Muscle of back (tissue), 13 donors: ENCODE measurements at places on chromosomes 6 and 20.

GRCh38 chr6:26025047-26025893 is 62.0 kb upstream of the HFE start:
- no peak for DNase-seq

GRCh38 chr6:123953920-123954319 is 150.3 kb downstream of the NKAIN2 start:
- no peak for DNase-seq

DNA sequence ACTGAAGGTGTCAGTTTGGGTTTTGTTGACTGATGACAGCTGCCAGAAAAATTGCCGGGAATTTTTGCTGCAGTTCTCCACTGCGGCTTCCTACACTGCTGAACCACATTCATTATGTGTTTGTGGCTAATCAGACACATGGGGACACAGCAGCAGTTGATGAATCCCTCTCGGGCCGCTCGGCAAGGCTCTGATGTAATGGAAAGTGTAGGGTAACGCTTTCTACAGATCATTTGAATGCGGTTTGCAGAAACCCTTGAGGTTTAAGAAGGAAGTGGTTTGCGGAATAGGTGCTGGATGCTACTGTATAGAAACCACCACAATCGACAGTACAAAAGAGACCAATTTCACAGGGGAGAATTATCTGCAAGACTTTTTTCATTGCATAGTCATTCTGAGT is 138.7 kb upstream of the SASH1 start:
- DNase-seq, result peak; percentile 27

DNA sequence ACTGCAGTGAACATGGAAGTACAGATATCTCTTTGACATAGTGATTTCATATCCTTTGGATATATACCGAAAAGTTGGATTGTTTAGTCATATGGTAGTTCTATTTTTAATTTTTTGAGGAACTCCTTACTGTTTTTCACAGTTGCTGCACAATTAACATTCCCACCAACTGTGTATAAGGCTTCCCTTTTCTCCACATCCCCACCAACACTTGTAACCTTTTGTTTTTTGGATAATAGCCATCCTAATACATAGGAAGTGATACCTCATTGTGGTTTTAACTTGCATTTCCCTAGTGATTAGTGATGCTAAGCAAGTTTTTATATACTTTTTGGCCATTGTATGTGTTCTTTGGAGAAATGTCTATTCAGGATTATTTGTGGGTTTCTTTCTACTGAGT is 45.1 kb upstream of the TENT5A start:
- DNase-seq, result no peak

- peak; percentile 75 for DNase-seq
Measured at GRCh38 chr6:2839195-2839981, 2.3 kb downstream of the SERPINB1 start.

- peak; percentile 96 for DNase-seq
Measured at GRCh38 chr6:112501705-112502104, 154.6 kb downstream of the RFPL4B start.

DNA sequence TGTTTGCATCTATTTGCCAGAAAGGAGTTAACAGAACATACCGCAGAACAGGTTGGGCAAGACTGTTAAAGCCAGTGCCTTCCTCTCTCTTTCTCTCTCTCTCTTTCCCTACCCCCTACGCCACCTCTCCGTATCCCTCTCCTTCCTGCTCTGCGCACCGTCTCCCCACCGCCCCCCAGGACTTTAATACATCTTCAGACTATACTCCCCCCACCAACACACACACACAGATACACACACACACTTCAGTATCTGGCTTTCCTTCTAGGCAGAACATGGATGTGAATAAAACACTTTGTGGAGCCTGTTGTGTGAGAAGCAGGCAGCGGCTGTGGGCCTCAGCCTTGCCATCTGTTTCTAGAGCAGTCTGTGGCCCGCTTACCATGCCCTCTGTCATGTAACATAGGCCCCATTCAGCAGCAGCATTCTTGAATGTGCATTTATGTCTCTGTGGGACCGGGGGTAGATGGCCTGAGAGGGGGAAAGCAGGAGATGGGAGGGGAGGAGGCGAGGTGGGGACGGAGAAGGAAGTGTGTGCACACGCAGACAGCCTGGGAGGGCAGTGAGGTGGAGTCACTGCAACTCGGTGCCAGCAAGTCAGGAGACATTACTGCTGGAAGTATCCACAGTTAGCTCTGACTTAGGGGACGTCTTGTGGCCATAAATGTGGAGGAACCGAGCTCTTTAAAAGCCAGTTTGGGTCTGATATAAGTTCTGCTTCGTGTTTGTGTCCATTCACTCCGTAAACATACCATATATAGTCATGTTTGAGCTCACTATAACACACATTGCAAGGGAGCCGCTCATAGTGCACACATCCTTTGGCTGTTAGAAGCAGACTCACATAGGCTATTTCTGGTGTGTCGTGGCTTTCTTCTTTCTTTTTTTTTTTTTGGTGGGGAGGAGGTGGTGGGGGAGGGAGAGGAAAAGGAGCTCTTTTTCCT is 38.4 kb downstream of the RREB1 start:
- peak; percentile 72 for DNase-seq

DNA sequence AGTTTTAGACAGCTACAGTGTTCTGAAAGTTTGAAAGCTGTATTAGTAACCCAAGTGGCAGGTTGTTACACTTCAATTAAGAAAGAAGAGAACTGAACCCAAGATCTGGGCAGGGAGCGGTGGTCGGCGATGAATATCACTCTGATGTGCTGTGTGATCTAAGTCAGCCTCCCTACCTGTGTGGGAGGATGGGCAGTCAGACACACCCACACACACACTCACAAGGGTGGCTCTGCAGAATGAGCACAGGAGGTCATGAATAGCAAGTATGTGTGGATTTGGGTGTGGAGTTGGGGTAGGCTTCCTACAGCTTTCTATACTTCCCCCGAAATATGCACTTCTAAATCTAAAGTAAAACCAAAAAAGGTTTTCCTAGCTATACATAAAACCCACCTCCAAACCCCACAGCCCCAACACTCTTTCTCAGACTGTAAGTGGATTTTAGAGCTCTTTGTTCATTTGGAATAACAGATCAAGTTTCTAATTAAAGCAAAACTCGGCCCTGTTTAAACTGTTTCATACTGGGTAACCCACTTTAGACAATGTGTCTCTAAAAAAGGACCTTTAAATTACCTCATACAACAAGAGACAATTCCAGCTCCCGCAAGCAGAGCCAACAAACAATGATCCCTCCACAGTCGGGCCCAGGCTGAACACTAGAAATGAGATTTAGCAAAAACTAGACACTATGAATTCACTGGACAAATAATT is 19.4 kb downstream of the TNFRSF21 start:
- no peak for DNase-seq

GRCh38 chr6:32604434-32604877 is 14.8 kb upstream of the HLA-DRB1 start:
- DNase-seq, result no peak

DNA sequence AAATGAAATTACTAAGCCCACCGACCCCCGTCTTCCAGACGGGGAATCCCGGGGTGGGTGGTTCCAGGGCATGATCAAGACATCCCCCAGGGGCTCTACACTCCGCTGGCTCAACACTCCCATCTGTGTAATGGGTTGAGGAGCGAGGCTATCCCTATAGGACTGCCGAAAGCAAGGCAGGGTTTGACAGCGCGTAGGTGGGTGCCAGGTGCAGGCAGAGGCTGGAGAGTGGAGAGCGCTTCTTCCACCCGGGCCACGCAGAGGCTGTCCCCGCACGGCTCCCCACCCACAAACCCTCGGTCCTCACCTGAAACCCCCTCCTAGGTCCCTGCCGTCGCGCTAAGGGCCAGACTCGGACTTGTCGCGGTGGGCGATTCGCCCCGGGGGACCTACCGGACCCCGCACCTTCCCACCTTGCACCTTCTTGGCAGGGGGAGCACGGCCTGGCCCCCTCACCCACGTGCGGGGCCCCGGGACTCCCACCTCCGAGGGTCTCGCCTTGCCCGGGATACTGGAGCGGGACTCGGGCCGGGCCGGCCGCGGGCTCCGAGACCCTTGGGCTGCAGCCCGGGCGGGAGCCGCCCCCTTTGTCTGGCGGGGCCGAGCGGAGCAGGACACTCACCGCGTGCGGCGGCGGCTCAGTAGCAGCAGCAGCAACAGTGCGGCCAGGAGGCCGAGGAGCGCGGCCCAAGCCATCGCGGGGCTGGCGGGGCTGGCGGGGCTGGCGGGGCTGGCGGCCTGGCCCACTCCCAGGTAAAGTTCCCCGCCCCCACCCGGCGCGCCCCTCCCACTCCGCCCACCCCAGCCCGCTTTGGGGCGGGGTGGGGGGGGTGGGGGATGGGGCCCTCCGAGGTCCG is at the start of gene PTGIS:
Gene PTGIS, minus strand, starts transcription at position 717 of the 857 bp plus-strand sequence. Its CDS starts 21 bp downstream, at position 696.
- peak; percentile 78 for DNase-seq

- no peak for DNase-seq
Measured at GRCh38 chr6:143126574-143126941, 65.9 kb downstream of the AIG1 start.

- DNase-seq, result no peak
Measured at GRCh38 chr6:27608916-27609883, 136.3 kb upstream of the ZNF184 start.

GRCh38 chr6:82030761-82031503 is 216.6 kb downstream of the IBTK start:
- DNase-seq, result no peak

DNA sequence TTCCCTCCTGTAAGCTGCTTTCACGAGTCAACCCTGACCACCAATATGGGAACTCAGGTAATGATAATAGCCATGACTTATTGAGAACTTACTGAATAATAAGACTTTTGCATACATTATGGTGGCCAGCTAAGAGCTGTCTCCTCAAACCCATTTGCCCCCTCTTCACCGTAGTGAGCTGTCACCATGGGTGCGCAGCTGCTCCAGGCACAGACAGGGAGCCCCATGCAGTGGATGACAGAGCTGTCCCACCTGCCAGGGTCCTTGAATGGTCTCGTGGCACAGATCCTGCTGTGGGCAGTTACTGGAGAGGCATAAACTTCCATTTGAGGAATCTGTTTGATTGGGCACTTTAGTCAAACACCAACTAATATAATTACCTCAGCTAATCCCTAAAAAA is 1.9 kb downstream of the SLC22A16 start:
- no peak for DNase-seq

DNA sequence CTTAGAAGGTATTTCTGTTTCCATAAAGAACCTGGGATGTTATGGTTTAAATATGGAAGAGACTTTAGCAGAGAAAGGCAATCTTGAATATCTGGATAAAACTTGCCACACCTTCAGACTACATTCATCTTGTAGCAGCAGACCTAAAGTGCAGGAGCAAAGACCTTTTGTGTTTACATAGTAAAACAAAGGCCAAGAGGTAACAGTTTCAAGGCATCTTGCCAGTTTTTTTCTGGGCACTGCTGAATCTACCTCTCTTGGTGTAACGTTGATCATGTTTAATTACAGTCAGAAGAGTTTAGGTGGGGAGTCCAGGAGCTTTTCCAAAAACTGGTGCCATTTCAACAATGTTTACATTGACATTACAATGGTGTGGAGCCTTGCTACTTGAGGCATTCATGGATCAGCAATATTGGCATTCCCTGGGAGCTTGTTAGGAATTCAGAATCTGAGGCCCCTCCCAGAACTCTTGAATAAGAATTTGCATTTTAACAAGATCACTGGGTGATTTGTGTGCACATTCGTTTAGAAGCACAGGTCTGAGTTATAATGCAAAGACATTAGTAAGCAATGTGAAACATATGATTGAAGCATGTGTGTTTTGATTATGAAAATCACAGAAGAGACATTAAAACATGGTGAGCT is 94.5 kb downstream of the F13A1 start:
- no peak for DNase-seq

DNA sequence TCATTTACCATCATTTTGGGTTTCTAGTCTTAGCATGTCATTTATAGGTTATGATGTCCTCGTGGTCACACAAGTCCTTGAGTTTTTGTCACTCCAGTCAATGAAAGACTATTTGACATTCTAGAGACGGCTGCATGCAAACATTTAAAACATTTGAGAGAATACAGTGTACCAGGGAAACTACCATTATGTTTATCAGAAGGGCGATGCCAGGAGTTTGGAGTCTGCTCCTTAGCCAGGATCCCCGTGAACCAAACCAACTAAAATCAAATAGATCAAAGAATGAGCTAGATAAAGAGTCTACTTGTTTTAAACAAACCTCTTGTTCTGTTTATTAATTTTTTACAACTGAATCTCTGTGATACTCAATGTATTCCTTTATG is 122.6 kb downstream of the OLIG3 start:
- no peak for DNase-seq

GRCh38 chr20:42986143-42986773 is 203.4 kb downstream of the PTPRT start:
- DNase-seq, result no peak

DNA sequence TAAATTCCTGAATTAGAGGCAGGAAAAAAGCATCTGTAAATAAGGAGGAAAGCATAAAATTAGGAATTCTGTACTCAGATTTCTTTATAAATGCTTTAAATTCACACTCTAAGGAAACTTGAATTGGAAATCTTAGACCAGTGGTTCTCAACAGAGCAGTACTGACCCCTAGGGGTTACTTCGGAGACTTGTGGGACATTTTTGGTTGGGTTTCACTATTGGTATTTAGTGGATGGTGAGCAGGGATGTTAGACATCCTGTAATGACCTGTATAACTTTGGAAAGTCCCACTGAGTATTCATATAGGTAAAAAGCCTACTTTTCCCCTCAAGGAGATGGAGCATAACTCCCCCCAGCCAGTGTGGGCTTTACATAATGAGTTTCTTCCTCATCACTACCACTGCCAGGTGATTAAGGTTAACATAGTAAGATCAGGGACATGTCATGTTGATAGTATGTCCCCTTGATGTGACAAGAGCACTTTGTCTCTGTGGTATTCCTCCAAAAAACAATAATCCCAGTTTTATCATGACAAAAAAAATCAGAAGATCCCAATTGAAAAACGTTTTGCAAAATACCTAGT is 31.0 kb downstream of the GLO1 start:
- peak; percentile 21 for DNase-seq

DNA sequence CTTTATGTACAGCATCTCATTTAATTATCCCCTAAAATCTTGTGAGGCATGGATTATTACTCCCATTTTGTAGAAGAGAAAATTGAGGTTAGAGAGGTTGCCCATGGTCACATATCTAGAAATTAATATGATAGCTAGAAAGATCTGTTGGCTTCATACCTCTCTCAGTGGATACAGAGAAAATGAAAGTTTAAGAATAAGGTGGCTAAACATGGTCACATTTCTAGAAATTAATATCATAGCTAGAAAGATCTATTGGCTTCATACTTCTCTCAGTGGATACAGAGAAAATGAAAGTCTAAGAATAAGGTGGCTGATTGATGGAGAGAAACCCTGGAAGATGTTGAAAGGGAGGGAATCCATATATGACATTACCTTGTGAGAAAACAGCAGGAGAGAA is 260.7 kb upstream of the MAN1A1 start:
- DNase-seq, result no peak

DNA sequence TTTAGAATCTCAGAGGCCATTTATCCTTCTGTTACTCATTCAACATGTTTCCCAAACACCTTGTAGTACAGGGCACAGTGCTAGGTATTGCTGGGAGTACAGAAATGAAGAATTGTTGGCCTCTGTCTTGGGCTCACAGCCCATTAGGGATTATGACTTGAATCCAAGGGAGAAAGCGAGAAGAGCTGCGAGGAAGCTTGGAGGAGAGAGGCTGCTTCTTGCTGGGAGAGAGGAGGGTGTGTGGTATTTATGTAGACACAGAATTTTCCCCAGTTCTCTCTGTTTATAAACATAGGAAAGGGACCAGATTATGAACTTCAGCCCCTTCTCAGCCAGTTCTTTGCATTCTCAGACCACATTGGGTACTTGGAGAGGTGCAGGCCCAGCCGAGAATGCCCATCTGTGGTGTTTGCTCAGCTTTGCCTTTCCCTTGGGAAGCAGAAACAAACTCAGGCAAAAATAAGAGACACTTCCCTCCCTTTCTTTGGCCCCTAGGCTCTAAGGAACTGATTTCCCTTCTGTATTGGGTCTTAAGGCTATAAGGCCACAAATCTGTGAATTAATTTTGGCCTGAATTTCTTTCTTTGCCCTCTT is 17.9 kb downstream of the CHMP4B start:
- DNase-seq, result peak; percentile 49
